Common myeloid progenitor, CD34-positive (primary cell): ENCODE measurements at places on chromosomes 7 and 10.

DNA sequence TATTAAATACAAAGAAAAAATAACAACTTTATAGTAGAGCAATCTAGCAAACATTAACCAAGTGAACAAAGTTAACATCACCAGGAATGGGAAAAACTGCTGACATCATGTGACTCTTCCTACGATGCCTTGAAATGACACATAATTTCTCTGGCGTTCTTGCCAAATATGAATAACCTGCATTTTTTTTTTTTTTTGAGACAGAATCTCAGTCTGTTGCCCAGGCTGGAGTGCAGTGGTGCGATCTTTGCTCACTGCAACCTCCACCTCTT, 126.5 kb upstream of the VKORC1L1 start:
- no peak overlapping the region for H3K27ac ChIP-seq
- no peak for DNase-seq
- H3K4me1 ChIP-seq = no peaks in the 10 kb centered on the region
- H3K27me3 ChIP-seq = no peaks in the 10 kb centered on the region
- H3K36me3 ChIP-seq = no peaks in the 10 kb centered on the region

DNA sequence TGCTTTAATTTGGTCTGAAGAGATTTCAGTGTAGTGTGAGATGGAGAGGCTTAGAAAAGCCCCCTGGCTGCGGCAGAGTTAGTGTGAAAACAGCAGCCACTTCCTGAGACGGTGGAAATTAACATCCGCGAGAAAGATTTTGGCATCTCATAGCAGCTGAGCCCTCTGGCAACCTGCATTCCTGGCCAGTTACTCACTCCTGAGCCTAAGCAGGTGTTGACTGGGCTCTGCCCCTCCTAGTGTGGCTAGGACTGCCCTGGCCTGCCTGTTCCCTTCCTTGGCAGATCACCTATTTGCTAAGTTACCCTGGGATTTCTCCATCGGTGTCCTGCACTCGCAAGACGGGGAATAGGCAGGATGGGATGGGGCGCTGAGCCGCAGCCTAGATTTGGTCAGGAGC, 57.6 kb upstream of the LMTK2 start:
- H3K36me3 ChIP-seq = no peaks in the 10 kb centered on the region
- DNase-seq = no peak
- H3K4me1 ChIP-seq = no peaks in the 10 kb centered on the region
- H3K27me3 ChIP-seq = peaks cover 17% of the 10 kb centered on the region

- peaks cover 9% of the 10 kb centered on the region for H3K4me1 ChIP-seq
- DNase-seq = no peak
Observed at GRCh38 chr10:104293781-104294321, 24.9 kb downstream of the GSTO2 start.

DNA sequence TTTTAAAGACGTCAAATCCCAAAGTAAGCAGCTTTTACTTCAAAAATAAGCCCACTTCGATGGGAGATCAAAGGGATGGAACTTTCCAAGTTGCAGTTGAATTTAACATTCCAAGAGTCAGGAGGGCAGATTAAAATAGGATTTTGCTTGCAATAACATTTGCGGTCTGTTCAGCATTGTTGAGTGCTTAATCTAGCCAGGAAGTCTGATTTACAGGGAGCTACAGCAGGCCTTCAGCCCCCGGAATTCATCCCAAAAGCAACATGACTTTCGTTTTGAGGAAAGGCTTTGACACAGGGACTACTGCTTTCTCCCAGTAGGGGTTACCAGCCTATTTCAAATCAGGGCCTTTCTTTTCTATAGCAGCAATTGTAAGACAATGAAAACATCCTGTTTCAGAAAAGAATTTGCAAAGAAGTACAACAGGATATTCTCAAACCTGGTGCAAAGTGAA, 279.6 kb upstream of the PITRM1 start:
- H3K4me3 ChIP-seq = no peak overlapping the region
- no peaks in the 10 kb centered on the region for H3K27me3 ChIP-seq
- no peaks in the 10 kb centered on the region for H3K36me3 ChIP-seq

DNA sequence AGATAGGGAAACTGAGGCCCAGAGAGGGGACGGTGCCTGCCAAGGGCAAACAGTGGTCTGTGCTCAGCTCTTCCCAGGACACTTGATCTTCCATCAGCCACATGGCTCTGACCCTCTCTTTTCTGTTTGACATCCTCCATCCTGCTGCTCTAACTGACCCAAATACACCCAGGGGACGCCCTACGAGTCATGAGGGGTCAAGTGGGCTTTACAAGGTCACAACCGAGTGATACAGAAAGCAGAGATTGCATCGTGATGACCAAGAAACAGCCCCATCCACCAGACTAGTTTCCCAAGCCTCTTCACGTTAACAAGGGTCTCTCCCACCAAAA, 131.2 kb upstream of the UNC5B start:
- DNase-seq = no peak
- no peaks in the 10 kb centered on the region for H3K36me3 ChIP-seq
- H3K4me1 ChIP-seq = no peaks in the 10 kb centered on the region
- H3K27ac ChIP-seq = no peak overlapping the region
- no peaks in the 10 kb centered on the region for H3K27me3 ChIP-seq
- no peak overlapping the region for H3K4me3 ChIP-seq

DNA sequence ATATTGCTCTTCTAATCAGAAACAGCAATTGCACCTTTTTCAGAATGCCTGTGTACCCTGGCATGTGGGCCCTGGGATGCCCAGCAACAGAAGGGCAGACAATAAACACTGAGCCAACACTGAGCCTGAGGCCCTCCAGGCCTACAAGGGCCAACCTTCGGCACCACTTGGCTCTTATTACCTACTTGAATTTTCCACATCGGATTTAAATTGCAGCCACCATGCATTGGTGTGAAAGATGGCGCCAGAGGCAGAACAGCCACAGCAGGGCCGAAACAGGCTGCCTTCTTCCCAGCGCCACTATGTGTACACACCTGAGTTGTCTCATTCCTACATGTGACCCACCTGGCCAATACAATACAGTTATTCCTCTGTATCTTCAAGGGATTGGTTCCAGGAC, 51.4 kb upstream of the EZH2 start:
- H3K27me3 ChIP-seq = no peaks in the 10 kb centered on the region
- H3K27ac ChIP-seq = no peak overlapping the region
- H3K4me1 ChIP-seq = peaks cover 12% of the 10 kb centered on the region
- DNase-seq = no peak
- no peak overlapping the region for H3K4me3 ChIP-seq
- H3K36me3 ChIP-seq = no peaks in the 10 kb centered on the region

DNA sequence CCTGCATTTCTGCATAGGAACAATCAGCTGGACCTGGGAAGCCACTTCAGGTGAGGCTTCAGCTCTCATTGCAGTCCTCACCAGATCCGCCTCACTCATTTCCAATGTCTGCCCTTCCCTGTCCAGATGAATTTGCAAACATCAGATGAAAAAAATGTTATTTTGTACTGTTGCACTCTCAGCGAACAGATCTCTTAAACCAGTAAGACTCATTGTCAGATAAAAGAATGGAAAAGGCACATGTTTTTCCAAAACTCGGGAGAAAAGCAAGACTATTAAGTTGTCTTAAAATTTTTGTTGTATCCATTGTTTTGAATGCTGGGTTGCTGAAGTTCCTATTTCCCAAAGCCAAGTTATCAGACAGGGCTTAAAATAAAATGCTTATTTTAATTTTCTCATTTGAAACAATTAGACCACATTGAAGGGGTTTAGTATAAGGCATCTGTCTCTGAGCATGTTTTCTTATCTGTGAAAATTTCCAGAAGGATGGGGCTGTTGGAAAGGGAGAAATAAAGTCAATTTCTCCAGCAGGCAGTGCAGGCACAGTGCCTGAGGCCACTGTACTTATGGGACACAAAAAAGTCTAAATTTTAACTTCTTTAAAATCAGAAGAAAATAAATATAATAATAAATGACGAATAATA, 396.8 kb downstream of the KCNMA1 start:
- no peaks in the 10 kb centered on the region for H3K36me3 ChIP-seq
- no peak for DNase-seq
- H3K4me1 ChIP-seq = peaks cover 16% of the 10 kb centered on the region
- H3K27me3 ChIP-seq = no peaks in the 10 kb centered on the region

- H3K4me3 ChIP-seq = no peak overlapping the region
- no peak for DNase-seq
- H3K27me3 ChIP-seq = no peaks in the 10 kb centered on the region
- H3K4me1 ChIP-seq = no peaks in the 10 kb centered on the region
- H3K36me3 ChIP-seq = peaks cover 14% of the 10 kb centered on the region
Observed at GRCh38 chr10:92894081-92894655, 45.8 kb downstream of the EXOC6 start.

DNA sequence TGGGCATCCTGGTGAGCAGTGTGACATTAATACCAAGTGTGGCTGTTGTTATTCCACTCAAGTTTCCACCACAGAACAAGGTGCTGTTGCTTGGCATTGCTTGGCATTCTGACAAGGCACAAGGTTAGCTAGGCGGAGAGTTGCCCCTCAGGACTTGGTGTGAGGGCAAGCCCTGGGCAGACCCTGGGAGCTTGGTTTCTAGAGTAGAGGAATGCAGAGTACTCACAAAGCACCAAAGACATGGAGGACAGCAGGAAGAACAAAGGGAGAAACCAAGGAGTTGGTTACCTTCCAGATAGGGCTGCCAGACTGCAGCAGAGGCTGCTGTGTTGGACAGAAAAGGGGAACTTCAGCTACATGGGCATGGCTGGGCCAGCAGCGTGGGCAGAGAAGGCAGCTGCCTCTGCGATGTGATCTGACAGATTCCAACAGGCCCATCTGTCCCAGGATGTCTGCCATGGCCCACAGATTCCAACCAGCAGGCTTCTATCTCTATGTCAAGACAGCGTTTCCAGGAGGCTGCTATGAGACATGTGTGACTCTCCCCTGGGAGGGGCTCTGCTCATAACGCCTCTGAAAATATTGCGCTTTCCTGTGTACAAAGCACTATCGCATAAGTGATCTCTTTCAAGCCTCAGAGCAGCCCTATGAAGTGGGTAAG, 1.8 kb downstream of the GOLGA7B start:
- DNase-seq = peak; percentile 66
- no peaks in the 10 kb centered on the region for H3K27me3 ChIP-seq
- H3K4me1 ChIP-seq = peaks cover 10% of the 10 kb centered on the region
- H3K36me3 ChIP-seq = no peaks in the 10 kb centered on the region

DNA sequence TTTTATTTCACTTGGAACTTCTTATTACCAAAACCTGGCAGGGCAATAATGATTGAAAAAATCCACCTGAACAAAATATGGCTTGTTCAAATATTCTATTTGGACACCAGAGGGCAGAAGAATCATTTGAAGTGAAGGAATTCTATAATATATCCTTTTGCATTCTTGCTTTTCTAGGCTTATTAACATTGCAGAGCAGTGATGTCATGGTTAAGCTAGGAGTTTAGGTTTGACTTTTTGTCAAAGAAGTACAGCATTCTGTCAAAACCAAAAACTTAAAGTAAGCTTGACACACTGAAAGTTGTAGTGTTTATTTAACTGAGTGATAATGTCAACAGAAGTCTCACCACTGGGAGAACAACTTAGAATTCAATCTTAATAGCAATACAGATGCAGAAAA, 156.0 kb downstream of the SEMA3D start:
- no peaks in the 10 kb centered on the region for H3K27me3 ChIP-seq
- H3K4me1 ChIP-seq = no peaks in the 10 kb centered on the region
- DNase-seq = peak; percentile 42
- H3K36me3 ChIP-seq = no peaks in the 10 kb centered on the region
- no peak overlapping the region for H3K27ac ChIP-seq

DNA sequence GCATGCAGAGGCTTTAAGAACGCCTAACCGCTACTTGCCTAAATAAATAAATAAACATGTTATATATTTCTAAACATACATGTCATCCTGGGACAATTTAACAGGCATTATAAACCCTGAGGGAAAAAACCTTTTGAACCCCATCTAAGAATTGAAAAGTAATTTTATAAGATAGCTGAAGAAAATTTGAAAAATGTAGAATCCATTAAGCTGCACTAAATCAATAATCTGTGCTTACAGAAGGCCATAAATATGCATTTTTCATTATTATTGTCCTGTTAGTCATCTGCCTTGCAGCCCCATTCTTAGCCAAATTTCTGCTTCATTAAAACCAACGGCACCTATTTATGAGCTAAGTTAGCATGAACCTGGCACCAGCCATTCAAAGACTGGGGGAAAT, 24.2 kb downstream of the LYZL1 start:
- H3K4me3 ChIP-seq = no peak overlapping the region
- no peak overlapping the region for H3K27ac ChIP-seq
- DNase-seq = no peak
- peaks cover 2% of the 10 kb centered on the region for H3K27me3 ChIP-seq
- peaks cover 8% of the 10 kb centered on the region for H3K4me1 ChIP-seq

GRCh38 chr10:93376372-93377293, 105.5 kb downstream of the MYOF start:
- H3K4me1 ChIP-seq = no peaks in the 10 kb centered on the region
- DNase-seq = peak; percentile 86
- H3K27me3 ChIP-seq = no peaks in the 10 kb centered on the region
- no peak overlapping the region for H3K27ac ChIP-seq

DNA sequence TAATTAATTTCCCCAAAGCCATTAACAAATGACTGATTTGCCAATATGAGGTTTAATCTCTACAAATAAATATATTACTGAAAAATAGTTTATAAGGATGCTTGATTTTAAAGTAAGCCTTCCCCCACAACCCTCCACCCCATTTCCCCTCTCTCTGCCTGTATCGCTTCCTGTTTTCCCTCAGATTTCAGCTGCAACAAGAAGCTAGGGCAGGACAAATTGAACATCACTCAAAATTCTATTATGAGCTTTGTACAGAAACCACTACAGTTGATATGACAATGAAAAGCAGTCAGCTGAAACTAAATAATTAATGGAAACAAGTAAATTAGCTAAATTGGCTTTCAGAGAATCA, 109.0 kb upstream of the SP4 start:
- no peaks in the 10 kb centered on the region for H3K27me3 ChIP-seq
- H3K27ac ChIP-seq = no peak overlapping the region
- no peaks in the 10 kb centered on the region for H3K4me1 ChIP-seq

- no peak overlapping the region for H3K27ac ChIP-seq
- no peaks in the 10 kb centered on the region for H3K4me1 ChIP-seq
- no peak overlapping the region for H3K4me3 ChIP-seq
- H3K36me3 ChIP-seq = no peaks in the 10 kb centered on the region
- H3K27me3 ChIP-seq = no peaks in the 10 kb centered on the region
- DNase-seq = no peak
Observed at GRCh38 chr10:44801383-44802327, 109.5 kb upstream of the TMEM72 start.

DNA sequence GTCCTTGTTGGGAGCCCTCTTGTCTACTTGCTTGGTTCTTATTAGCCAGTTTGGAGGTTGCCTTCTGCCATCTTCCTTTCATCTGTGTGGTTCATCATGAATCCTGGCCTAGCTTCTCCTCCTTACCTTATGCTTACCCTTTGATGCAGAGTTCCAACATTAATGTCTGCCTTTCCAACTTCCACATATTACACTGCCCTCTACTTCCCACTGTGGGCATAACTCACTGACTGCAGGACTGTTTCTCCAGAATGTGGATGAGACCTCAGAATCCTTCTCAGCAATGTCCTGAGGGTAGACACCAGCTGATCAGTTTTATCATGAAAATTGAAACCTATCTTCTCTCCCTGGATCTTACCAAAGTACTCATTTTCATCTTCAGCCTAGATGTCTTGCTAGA, 491.0 kb downstream of the LRMDA start:
- H3K4me1 ChIP-seq = no peaks in the 10 kb centered on the region
- no peaks in the 10 kb centered on the region for H3K27me3 ChIP-seq
- DNase-seq = no peak
- no peak overlapping the region for H3K27ac ChIP-seq

GRCh38 chr7:45726883-45727282, 146.0 kb downstream of the CCDC201 start:
- H3K4me3 ChIP-seq = no peak overlapping the region
- H3K36me3 ChIP-seq = peaks cover 4% of the 10 kb centered on the region
- no peak overlapping the region for H3K27ac ChIP-seq
- H3K4me1 ChIP-seq = no peaks in the 10 kb centered on the region

- no peak overlapping the region for H3K4me3 ChIP-seq
- DNase-seq = no peak
- H3K4me1 ChIP-seq = no peaks in the 10 kb centered on the region
- H3K36me3 ChIP-seq = no peaks in the 10 kb centered on the region
- no peak overlapping the region for H3K27ac ChIP-seq
Observed at GRCh38 chr10:3758491-3758970, 26.5 kb downstream of the KLF6 start.
